ENCODE measurements at places on chromosomes 5 and 9. TPM values are rescaled to one million over a fixed set of nuclear protein-coding genes. Genes with fewer than 3 reads are reported as not detected.

The ISL1 gene
- not detected for polyA plus RNA-seq

The NDOR1 gene
- 5.2 TPM for polyA plus RNA-seq

The SMIM33 gene
- not detected for polyA plus RNA-seq

The CRHBP gene
- 4.5 TPM for polyA plus RNA-seq

Data from right cardiac atrium (tissue), 5 donors.